ENCODE measurements at places on chromosomes 4 and X.

GRCh38 chr4:99361899-99362275, 9.3 kb upstream of the ADH1C start:
- DNase-seq: no peak

DNA sequence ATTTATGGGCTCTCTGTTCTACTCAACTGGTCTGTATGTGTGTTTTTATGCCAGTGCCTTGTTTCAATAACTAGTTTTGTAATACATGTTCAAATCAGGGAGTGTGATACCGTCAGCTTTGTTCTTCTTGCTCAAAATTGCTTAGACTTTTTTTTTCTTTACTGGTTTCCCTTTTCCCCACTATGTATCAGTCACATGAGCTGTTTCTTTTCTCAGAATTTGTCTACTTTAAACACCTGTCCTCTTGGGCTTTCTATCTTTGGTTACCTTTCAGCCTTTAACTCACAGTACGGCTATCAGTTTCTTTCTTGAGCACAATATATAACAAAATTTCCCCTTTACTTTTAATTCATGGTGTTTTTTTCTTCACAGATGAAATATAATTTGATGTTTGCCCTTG, 5.4 kb upstream of the GLRA3 start:
- no peak for DNase-seq

DNA sequence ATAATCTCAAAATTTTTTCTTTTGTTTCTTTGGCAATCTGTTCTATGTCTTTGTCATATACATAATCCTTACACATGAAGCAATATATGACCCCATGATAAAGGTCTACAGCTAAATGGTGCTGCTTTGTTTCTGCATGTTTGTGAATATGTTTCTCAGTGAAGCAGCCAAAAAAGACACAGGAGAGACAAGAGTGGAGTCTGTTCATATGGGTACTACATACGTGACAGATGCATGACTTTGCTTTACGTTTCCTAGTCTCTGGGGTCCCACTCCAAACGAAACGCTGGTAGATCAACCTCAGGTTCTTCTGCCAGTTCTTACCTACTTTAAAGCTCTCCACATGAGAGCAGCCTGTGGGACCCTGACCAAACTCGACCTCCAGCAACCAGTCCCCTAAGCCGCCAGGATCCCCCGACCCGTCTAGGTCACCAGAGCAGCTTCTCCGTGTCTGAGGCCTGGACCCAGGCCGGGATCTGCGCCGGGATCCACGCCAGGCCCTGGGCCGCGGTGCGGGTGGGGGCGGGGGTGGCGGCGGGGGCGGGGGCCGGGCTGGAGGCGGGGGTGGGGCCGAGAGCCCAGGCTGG, 1.5 kb downstream of the USP51 start:
- DNase-seq: no peak

DNA sequence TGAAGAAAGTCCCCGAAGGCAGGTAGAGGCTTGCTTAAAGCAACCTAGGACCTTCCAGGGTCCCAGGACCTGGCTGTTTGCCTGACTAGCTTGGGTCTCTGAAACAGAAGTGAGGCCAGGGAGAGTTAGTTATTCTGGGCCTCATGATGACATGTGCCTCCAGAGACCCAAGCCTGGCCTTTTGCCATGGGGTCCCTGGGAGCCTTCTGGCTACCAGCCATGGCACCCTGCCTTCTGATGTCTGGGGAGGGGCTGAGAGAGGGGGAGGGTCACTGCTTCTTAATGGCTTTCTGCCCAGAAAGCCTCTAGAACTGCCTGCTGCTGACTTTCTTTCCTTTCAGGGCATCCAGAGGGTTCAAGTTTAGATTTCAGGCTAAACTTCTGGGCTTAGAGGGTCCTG, 1.0 kb upstream of the STARD8 start:
- DNase-seq: no peak

GRCh38 chr4:159150396-159150795, 47.5 kb downstream of the RAPGEF2 start:
- DNase-seq: no peak

- DNase-seq: no peak
Measured at GRCh38 chrX:135572436-135572835, 52.0 kb downstream of the INTS6L start.

DNA sequence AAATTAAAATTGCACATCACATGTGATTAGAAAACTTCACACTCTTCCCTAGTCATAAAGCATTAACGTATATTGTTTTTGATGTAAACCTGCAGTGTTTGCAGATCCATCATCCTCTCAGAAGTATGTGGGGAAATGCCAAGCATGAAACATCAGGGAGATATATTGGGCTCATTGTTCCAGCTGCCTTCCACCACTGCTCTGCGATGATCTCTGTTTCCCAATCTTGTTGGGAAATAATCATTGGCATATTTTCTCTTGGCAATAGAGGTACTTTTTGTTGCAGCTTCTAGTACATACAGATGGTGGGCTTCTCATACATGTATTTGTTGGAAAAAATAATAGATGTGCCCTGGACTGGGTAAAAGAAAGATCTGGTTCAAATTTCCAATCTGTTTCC, 466.3 kb upstream of the HS3ST1 start:
- no peak for DNase-seq

DNA sequence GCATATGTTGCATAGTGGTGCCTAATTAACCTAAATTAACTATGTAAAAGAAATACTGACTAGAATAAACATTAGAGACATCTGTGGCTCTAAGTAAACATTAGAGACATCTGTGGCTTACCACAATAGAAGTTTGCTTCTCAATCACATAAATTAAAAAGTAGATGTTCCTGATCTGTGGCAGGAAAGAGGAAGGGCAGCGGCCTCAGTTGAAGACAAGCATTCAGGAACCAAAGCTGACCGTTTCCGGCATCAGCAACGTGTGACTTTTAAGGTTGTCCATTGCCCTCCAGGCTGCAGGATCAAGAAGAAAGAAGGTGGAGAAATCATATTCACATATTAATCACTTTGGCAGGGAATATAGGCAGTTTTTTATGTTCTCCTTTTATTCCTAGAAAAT, 336.3 kb upstream of the TRAM1L1 start:
- no peak for DNase-seq

DNA sequence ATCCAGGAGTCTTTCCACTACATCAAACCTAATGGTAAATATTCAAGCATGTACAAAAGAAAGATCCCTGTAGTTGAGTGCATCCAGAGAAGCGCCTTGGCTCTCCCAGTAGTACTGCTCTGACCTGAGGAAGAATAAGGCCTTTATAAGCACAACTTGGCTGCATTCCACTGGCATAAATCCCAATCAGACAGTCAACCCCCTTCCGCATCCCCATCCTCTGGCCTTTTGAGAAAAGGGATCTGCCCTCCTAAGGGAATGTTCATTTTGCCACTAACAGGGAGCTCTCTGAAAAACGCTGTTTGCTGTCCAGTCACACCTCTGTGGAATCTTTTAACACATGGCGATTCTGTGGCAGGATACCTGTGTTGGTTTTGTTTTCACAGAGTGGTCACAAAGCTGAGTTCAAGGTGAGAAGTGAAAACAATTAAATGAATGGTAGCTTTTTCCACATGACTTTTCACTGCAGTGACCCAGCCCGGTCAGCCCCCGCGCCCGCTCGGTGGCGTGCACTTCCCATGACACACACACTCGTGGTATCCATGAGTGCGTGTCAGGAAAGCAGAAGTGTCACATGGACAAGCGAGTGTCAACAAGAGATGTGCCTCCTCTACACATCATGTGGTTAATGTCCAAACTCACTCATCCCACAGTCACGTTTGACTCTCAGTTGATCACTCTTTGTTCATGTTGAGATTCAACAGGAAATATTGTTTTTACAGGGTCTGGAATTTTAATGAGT, 112.2 kb upstream of the ENPP6 start:
- no peak for DNase-seq

- no peak for DNase-seq
Measured at GRCh38 chrX:33457102-33457501, 245.8 kb upstream of the DMD start.

DNA sequence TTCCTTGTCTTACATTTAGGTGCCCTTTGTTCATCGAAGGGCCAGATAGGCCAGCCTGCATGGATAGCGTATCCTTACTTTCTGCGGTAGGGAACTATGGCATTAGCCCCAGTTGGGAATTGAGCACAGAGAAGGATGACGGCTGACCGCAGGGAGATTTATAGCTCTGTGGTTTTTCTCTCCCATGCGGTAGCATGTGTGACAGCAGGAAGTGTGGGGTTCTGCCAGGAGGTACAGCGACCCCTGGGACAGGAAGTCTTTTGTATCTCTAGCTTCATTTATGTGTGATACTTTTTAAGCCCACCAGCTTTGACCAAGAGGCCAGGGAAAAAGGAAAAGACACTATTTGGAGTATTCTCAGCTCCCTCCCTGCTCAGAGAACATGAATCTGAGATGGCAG, 33.1 kb downstream of the GAB3 start:
- no peak for DNase-seq

DNA sequence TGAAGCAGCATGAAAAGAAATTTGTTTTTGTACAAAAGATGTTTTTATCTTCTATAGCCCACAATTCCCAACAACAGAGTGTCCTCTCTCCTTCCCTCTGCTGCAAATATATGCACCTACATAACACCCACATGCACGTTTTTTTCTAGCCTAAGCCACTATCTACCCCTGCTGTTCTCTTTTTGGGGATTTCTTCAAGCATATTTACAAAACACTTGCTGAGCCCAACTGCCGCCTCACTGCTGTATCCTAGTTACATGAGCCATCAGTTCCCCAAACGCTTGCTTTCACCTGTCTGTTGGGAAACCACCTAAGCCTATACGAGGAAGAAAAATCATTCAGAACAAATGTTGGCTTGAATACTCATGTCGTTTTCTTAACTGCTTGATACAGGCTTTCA, 127.2 kb downstream of the CHRNA9 start:
- DNase-seq: no peak

GRCh38 chrX:15072880-15073279, 197.0 kb downstream of the ASB9 start:
- no peak for DNase-seq

DNA sequence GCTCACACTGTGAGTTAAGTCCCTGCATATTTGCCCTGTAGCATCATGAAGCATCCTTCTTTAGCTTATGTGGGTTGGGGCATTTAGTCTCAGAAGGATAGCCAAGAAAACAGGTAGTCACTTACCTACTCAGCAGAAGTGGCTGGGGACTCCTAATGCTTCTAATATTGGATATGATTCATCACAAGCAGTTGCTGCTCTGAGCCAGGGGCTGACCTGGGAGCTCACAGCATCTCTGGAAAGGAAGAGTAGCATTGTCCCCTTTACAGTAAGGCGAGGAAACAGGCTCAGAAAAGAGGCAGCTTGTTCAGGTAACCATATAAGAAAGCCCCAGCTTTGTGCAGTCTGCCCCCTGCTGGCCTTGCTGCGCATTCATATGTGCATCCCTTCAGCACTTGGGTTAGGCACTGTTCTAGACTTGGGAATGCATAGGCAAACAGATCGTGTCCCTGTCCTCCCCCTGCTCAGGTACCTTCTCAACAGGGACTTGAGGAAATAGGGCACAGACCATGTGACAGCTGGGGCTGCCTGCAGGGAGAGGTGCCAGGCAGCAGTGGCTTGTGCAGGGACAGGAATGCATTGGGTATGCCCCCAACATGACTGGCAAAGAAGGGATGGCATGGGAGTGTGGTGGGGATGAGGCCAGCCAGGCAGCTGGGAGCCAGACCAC, 35.7 kb upstream of the TBC1D14 start:
- peak; percentile 12 for DNase-seq

- no peak for DNase-seq
Measured at GRCh38 chr4:159027535-159027934, 75.3 kb upstream of the RAPGEF2 start.

DNA sequence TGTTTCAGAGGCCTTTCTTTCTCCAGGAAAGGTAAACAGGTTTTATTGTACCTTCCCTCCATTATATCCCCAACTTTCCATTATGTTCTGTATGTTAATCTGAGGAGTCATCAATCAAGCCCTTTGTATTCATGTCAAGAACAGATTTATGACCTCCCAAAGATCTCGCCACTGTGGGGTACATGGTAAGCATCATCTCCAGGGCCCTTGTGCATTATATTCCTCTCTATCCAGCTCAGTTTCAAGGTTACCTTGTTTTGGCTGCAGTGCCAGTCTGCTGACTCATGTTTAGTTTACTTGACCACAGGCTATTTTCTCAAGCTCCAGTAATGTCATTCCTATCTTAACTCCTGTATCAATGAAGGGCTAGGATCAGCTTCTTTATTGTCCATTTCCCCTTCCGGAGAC, 125.1 kb upstream of the FRMPD4 start:
- DNase-seq: peak; percentile 22

DNA sequence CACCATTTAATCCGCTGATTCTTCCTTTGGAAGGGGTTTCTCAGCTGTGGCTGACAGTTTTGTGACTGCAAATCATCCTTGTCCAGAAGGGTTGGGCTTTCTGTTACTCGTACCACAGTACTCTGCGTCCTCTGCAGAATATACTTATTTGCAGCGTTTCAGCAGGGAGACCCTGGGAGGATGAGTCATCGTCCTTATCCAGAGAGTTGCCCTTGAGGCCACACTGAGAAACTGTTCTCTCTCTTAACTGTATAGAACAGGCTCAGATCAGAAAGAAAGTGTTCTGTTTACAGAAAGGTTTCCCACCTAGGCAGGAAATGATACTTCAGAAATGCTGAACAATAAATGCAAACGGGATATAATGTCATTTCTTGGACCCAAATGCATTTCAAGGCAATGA, 47.8 kb upstream of the DDX53 start:
- no peak for DNase-seq

GRCh38 chr4:153341575-153342090, 2.9 kb upstream of the MND1 start:
- DNase-seq: no peak

DNA sequence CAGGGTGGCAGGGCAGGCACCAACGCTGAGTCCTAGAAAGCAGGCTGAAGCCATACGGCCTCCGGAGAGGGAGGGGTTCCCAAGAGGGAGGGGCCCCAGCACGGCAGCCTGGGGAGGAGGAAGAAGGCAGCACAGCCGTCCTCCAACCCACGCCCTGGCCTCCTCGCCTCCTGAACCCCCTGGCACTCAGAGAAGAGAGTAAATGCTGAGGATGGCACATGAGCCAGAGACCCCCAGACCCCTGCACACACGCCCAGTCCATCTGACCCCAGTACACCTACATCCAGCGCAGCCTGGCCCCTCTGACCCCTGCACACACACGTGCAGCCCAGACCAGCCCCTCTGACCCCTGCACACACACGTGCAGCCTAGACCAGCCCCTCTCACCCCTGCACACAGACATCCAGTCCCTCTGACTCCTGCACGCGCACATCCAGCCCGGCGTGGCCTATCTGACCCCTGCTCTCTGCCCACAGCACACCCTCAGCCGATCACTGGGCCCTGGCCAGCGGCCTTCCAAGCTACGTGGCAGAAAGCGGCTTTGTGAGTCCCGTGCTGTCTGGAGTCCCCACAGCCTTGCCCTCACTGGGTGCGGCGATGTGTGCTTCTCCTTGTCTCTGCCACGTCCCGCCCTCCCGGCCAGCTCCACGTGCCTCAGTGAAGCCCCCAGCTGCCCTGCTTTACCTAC, 18.5 kb downstream of the ATP5ME start:
- DNase-seq: no peak

All from RWPE1 (cell line).